ENCODE measurements at places on chromosomes 13 and 19. TPM values are rescaled to one million over a fixed set of nuclear protein-coding genes. Genes with fewer than 3 reads are reported as not detected.

The ZSCAN1 gene
- total RNA-seq = not detected

The PSG4 gene
- 12.4 TPM for total RNA-seq

The RNF113B gene
- not detected for total RNA-seq

The KLK12 gene
- total RNA-seq = not detected

The GTPBP3 gene
- total RNA-seq = 12.4 TPM

The GPR183 gene
- total RNA-seq = 0.19 TPM

The TNNT1 gene
- 3.8 TPM for total RNA-seq

The SMIM44 gene
- total RNA-seq = not detected

The TSHZ3 gene
- total RNA-seq = 7.1 TPM

The GPR12 gene
- not detected for total RNA-seq

The EBI3 gene
- total RNA-seq = 0.28 TPM

The ZNF345 gene
- 1.7 TPM for total RNA-seq

The TMEM190 gene
- total RNA-seq = not detected

The GFY gene
- not detected for total RNA-seq

Measured in regular cardiac myocyte (primary cell).